ENCODE measurements at places on chromosomes 11 and 22.

DNA sequence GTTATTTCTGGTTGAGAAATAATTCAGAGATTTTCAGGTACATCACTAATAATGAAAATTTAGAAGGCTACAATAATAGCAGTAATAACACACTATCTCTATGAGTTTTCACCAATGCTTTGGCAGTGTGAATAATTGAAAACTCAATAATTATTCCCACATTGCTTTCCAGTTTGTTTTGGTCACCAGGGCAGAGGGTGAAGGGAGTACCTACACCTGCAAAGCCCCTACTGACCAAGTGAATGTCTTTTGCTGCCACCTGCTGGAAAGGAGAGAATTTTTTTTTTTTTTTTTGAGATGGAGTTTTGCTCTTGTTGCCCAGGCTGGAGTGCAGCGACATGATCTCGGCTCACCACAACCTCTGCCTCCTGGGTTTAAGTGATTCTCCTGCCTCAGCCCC, 3.2 kb downstream of the NELL1 start:
- DNase-seq: no peak

DNA sequence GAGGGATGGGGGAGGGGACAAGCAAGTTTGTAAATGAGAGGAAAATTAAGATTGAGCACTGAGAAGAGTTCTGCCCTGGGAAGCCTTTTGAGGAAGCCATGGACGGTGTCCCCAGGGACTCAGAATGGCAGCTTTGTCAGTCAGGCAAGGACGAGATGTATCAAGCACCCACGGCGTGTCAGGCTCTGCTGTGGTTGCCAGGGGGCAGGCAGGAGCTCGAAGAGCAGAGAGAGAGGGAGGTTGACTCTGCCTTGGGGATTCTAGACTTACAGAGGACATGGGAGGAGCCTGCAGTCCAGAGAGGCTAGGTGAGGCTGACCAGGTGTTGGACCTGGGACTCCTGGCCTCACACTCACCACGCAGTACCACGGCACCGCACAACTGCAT, 29.1 kb upstream of the SYT7 start:
- no peak for DNase-seq

DNA sequence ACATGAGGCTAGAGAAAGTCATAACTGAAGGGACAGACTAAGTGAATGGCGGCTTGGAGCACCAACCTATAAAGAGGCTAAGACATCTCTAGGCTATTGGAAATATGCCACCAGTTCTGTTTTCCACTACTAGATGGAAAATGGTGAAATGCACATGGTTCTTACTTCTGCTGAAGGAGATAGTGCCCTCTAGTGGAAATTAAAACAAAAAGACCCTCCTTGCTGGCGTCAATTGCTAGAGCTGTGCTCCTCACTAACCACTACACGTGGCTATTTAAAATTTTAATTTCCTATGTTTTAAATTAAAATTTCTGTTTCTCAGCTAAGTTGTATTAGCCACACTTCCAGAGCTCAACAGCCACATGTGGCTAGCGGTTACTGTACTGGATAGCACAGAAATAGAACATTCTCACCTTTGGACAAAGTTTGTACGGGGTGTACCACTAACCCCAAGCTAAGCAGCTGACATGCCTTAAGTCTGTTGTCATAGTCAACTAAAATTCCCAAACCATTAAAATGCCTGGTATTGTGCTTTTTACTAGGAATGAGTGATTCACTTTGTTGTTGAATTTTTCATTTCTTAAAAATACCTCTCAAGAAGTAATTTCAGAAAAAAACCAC, 34.1 kb upstream of the CALCA start:
- no peak for DNase-seq

- no peak for DNase-seq
Measured at GRCh38 chr11:2681408-2682145, 18.2 kb downstream of the KCNQ1OT1 start.

DNA sequence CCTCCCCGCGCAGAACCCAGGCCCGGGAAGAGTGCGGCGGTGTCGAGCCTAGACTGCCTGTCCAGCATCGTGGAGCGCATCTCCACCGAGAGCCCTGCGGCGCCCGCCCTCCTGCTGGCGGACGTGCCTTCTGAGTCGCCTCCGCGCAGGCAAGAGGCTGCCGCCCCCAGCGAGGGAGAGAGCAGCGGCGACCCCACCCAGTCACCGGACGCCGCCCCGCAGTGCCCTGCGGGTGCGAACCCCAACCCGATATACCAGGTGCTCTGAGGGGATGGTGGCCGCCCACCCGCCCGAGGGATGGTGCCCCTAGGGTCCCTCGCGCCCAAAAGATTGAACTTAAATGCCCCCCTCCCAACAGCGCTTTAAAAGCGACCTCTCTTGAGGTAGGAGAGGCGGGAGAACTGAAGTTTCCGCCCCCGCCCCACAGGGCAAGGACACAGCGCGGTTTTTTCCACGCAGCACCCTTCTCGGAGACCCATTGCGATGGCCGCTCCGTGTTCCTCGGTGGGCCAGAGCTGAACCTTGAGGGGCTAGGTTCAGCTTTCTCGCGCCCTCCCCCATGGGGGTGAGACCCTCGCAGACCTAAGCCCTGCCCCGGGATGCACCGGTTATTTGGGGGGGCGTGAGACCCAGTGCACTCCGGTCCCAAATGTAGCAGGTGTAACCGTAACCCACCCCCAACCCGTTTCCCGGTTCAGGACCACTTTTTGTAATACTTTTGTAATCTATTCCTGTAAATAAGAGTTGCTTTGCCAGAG, 2.0 kb downstream of the MYOD1 start:
- no peak for DNase-seq

- DNase-seq: no peak
Measured at GRCh38 chr11:23797624-23798419, 699.0 kb upstream of the LUZP2 start.

GRCh38 chr11:112174789-112175598, at the start of gene BCO2:
TSS of gene BCO2 (plus strand) at chr11:112175512. CDS start at chr11:112175602, 90 bp downstream.
- peak; percentile 12 for DNase-seq

- DNase-seq: no peak
Measured at GRCh38 chr11:104076455-104076854, 40.0 kb downstream of the DDI1 start.

DNA sequence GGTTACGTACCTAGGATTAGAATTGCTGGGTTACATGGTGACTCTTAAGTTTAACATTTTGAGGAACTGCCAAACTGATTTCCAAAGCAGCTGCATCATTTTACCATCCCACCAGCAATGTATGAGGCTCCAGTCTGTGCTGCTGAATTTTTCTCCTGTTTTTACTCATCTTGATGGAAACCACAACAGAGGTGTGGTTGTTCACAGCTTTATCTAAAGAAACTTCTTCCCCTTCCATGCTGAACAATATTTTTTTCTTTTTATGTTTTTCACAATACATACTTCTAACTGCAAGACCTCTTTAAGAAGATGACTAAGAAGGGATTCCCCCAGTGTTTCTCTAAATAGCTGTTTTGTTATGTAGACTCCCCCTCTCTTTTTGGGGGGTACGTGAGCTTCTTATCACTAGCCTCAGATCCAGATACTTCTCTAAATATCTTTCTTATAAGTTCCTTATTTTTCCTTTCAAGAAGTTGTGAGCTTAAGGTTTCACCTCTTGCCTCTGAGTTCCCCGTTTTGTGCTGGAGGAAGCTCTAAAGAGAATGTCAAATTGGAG, 24.0 kb downstream of the TCP11L1 start:
- DNase-seq: peak; percentile 58

- DNase-seq: no peak
Measured at GRCh38 chr22:24093855-24094254, 82.8 kb downstream of the CABIN1 start.

GRCh38 chr11:64020976-64021756, 14.6 kb upstream of the FLRT1 start:
- DNase-seq: no peak

DNA sequence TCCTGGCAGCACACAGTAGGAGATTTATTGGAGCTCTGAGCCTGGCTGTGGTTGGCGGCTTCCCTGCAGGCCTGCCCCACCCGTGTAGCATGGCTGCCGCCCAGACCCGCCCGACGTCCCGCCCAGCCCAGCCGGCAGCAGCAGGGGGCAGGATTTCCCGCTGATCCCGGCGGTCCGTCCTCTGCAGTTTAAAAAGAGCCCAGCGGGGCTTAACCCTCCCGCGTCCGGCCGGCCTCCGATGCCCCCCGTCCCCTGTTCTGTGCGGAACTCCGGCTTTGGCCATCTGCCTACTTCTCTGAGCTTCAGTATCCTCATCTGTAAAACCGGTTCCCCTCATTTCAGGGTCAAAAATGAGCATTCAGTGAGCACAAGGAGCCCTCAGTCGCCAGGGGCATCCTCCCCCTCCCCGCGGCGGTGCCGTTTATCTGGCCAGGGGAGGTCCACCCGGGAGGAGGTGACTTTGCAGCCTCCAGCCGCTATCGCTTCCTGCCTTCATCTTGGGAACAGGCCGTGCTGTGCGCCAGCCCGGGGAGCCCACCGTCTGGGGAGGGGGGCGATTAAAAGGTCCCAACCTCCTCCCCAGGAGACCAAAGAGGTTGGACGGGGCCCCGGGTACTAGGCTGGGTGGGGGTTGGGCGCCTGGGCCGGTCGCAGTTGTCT, at the start of gene GAS2L1:
Gene GAS2L1, plus strand, starts transcription at position 476 of the 660 bp plus-strand sequence. CDS start 1,456 bp downstream, outside the sequence.
- DNase-seq: peak; percentile 19

- no peak for DNase-seq
Measured at GRCh38 chr22:44930016-44930710, 79.6 kb downstream of the PHF21B start.

- no peak for DNase-seq
Measured at GRCh38 chr11:19237813-19238212, 2.9 kb downstream of the E2F8 start.

GRCh38 chr11:17572791-17573460, 25.9 kb downstream of the OTOG start:
- DNase-seq: no peak

GRCh38 chr22:38120359-38121110, 10.1 kb upstream of the BAIAP2L2 start:
- DNase-seq: no peak

GRCh38 chr22:42361523-42361922, 70.7 kb downstream of the NFAM1 start:
- DNase-seq: no peak

DNA sequence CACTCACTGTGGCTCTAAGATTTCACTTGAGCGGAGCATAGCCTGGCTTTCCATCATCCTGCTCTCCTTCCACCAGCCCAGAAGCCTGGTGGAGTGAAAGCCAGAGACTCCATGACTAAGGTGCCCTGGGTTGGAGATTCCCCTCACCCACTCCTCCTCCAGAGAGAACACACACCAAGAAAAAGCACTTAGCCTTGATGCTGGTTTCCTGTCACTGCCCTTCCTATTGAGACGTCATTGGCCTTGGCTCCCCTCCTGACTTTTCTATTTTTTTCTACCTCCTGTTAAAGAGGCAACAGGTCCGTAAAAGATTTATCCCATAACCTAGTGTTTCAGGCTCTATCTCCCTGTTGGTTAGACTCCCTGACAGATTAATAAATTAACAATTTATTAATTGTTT, 38.5 kb upstream of the APLNR start:
- no peak for DNase-seq

DNA sequence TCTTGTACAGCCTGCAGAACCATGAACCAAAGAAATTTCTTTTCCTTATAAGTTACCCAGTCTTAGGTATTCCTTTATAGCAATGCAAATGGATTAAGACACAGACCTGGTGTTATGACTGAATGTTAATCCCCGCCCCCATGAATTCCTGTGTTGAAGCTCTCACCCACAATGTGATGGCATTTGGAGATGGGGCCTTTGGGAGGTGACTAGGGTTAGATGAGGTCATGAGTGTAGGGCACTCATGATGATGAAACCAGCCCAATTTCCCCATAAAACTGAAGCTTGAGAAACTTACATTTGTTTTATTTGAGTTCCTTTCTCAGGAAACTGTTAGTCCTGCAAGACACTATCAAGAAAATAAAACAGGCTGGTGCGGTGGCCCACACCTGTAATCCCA, 115.8 kb upstream of the THY1 start:
- no peak for DNase-seq

DNA sequence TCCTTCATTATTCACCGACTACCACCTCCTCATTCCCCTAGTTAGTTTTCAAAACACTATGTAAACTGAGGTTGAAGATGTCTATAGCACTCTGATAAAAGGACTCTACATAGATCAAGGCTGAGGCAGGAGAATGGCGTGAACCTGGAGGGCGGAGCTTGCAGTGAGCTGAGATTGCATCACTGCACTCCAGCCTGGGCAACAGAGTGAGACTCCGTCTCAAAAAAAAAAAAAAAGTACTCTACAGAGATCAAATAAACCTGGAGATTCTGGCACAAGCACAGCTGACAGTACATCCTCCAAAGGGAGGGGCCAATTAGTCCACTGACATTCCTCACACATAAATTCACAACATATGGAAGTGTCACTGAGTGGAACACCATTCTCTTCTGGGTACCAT, 31.0 kb downstream of the TSG101 start:
- DNase-seq: no peak

- DNase-seq: no peak
Measured at GRCh38 chr11:98955551-98955950, 65.2 kb upstream of the CNTN5 start.

DNA sequence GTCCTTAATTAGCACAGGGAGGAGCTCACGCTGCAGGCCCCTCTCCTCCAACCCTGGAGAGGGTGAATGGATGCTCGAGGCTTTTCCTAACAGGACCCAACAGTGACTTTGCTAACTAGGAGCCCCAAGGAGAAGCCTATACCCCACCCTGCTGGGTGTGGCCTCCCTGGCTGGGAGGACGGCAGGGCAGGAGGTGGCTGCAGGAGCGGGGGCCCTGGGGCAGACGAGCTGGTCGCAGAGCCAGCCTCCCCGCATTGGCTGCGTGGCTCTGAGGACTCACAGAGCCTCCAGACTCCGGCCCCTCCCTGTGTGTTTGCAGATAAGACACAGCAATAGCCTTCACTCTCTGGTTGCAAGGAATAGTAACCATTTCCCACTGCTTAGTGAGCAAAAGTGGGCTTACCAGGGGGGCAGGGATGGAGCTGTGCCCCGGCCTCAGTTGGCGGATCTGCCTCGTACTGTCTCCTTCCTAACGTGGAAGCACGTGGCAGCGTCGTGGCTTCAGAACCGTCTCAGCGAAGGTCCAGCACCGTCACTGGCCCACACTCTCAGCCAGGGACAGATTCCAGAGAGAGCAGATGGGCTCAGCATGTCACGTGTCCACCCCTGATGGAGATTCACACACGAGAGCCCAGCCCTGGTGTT, 1087.5 kb downstream of the BRD1 start:
- no peak for DNase-seq

DNA sequence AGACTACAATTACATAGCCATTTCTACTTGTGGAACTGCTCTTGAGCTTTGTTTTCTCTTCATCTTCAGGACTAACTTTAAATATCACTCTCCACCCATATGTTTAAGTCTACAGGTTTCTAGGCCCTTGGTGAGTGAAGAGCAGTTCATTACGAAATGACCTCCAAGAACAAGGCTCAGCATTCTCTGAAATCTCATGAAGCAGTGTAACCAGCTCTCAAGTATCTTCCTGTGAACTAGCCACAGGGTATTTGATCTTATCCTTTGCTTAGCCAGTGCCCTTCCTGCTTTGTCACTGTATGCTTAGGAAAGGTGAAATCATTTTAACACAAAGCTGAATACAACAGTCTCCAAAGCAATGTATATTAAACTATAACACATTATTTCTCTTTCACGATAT, 20.4 kb upstream of the LYVE1 start:
- no peak for DNase-seq

All from T-helper 1 cell (primary cell).